ENCODE measurements at places on chromosomes 6 and 20.

- no peak for DNase-seq
Measured at GRCh38 chr20:62421716-62421990, 5.7 kb downstream of the RBBP8NL start.

DNA sequence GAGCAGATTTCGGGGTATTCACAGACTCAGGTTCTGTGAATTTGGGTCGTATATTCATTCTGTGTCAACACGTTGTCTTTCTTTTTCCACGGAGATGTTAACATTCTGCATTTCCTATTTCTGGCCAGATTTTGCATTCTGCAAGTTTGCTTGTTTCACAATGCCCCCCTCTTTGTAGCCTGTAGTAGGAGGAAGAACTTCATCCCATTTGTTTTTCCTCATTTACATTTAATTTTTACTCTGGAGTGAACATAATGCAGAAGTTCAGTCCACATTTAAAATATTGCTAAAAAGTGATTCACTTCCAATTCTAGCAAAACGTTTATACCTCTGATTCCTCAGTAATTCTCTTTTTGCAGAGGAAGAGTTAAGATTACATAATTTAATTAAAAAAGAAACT is 12.9 kb downstream of the TAGAP start:
- no peak for DNase-seq

- no peak for DNase-seq
Measured at GRCh38 chr6:90645634-90646033, 58.8 kb upstream of the MAP3K7 start.

GRCh38 chr20:35111141-35111888 is 18.7 kb upstream of the TRPC4AP start:
- DNase-seq, result peak; percentile 92

DNA sequence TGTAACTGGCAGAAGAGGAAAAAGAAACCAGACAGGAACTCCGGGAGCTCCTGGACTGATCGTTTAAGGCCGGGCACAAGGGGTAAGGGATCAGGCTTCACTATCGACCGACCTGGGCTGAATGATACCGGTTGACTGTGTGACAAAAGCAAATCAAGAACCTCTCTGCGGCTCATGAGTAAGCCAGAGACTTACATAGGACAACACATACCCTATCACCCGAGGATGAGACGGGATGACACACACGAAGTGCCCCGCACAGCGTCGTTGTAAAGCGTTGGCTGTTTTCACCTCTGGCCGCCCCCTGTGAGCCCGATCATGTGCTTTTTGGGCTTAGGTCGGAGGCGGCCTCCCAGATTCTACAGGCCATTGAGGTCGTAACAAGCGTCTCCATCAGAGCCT is 695 bp upstream of the TGIF2 start:
- DNase-seq, result peak; percentile 32

Data from M059J (cell line).